Small intestine (tissue), 16 donors: ENCODE measurements at places on chromosomes 16 and 17. TPM values are rescaled to one million over a fixed set of nuclear protein-coding genes. Genes with fewer than 3 reads are reported as not detected.

GRCh38 chr16:82440336-82440735, 186.4 kb upstream of the CDH13 start:
- no peak for DNase-seq
- no peaks in the 10 kb centered on the region for H3K36me3 ChIP-seq
- no peaks in the 10 kb centered on the region for H3K27me3 ChIP-seq
- no peak overlapping the region for H3K4me3 ChIP-seq
- H3K27ac ChIP-seq = no peak overlapping the region

DNA sequence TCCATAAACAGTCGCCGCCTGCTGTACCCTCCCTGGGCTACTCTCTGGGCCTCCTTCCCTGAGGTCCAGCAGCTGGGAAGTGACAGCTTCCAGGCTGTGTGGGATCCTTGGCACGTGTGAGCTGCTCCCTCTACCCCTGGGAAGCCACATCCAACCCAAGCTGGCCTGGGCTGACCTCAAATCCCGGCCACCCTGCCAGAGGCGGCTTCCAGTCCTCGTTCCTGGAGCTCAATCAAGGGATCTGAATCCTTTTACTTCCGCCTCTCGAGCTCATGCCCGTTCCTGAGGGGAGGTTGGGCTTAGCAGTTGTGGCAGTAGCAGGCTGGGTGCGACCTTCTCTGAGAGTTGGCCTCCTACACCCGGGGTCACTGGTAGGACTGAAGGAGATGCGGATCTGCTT, 82.5 kb downstream of the NETO2 start:
- no peaks in the 10 kb centered on the region for H3K27me3 ChIP-seq
- no peak overlapping the region for H3K27ac ChIP-seq
- no peaks in the 10 kb centered on the region for H3K4me1 ChIP-seq
- no peak overlapping the region for H3K4me3 ChIP-seq
- no peak for DNase-seq
- H3K36me3 ChIP-seq = no peaks in the 10 kb centered on the region

DNA sequence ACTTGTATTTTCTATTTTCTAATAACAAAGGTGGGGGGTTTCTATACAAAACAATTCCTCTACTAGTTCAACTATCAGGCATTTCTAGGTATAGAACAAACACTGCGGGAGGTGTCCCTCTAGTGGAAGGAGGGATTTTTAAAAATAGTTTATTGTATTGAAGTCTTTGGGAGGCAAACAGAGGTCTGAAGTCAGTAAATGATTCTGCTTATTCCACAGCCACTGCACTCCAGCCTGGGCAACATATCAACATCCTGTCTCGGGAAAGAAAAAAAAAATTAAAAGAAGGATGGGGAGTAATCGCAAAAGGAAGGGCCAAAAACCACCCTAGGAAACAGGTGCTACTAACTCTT, 648 bp upstream of the ERCC4 start:
- H3K4me3 ChIP-seq = no peak overlapping the region
- H3K27me3 ChIP-seq = no peaks in the 10 kb centered on the region
- H3K27ac ChIP-seq = no peak overlapping the region
- H3K4me1 ChIP-seq = peaks cover 7% of the 10 kb centered on the region
- no peak for DNase-seq

- no peak overlapping the region for H3K4me3 ChIP-seq
- DNase-seq = no peak
- no peaks in the 10 kb centered on the region for H3K36me3 ChIP-seq
Measured at GRCh38 chr16:8795091-8795490, 2.3 kb downstream of the TMEM186 start.

DNA sequence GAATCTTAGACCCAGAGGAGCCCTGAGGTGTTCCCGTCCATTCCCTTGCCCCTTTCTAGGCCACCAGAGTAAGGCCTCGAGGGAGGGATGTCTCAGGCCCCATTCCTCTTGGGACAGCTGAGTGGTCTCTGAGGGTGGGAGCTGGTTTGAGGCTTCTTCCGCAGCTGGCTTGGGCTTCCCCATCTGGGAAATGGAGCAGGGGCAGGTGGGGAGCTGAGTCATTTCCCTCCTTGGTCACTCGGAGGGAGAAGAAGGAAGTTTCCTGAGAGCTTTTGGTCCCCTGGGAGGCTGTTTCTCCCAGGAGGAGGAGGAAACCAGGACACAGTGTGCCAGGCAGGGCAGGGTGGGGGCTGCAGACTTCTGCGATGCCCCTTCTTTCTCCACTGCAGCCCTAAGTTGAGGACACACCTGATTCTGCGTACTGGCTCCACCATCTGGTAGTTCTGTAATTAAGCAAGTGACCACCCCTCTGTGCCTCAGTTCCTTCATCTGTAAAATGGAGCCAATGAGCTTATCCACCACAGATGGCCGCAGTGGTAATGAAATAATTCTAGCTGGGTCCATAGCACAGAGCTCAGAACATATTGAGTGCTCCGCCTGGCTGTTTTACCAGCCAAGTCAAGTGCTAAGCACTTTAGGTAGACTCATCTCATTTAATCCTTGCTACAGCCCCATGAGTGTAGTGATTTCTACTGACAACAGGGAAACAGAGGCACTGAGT, 1.6 kb upstream of the KCNJ12 start:
- no peak overlapping the region for H3K4me3 ChIP-seq
- peaks cover 6% of the 10 kb centered on the region for H3K27me3 ChIP-seq
- H3K27ac ChIP-seq = no peak overlapping the region
- no peaks in the 10 kb centered on the region for H3K4me1 ChIP-seq
- H3K36me3 ChIP-seq = no peaks in the 10 kb centered on the region
- DNase-seq = no peak

- no peaks in the 10 kb centered on the region for H3K36me3 ChIP-seq
- no peak overlapping the region for H3K27ac ChIP-seq
- no peak overlapping the region for H3K4me3 ChIP-seq
- no peaks in the 10 kb centered on the region for H3K27me3 ChIP-seq
Measured at GRCh38 chr16:3541527-3542155, 35.6 kb downstream of the NLRC3 start.

GRCh38 chr17:5693821-5694220, 109.5 kb upstream of the NLRP1 start:
- no peak overlapping the region for H3K4me3 ChIP-seq
- H3K4me1 ChIP-seq = no peaks in the 10 kb centered on the region
- DNase-seq = no peak
- no peaks in the 10 kb centered on the region for H3K36me3 ChIP-seq
- H3K27ac ChIP-seq = no peak overlapping the region
- H3K27me3 ChIP-seq = no peaks in the 10 kb centered on the region

- no peak overlapping the region for H3K4me3 ChIP-seq
- no peak for DNase-seq
- no peaks in the 10 kb centered on the region for H3K36me3 ChIP-seq
- H3K4me1 ChIP-seq = no peaks in the 10 kb centered on the region
Measured at GRCh38 chr16:19979638-19980037, 94.1 kb downstream of the GPR139 start.

DNA sequence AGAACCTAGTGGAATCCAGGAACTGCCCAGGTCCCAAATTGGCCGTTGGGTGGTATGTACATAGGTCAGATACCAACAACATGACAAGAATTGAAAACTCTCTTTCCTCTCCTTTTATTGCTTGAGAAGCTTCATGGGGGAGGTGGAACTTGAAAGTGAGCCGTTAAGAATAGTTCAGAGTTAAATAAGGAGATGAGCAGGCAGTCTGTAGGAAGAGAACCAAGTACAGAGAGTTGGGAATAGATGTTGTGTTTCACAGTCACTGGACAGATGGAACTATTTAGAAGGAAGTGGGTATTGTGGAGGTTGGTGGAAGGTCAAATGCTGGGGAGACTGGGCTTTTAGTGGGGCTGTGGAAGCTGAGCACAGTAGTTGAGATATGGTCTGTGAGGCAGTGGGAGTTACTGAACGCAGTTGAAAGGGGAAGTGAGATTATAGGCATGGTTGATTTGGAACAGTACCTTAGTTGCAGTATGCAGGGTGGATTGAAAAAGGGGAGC, 26.4 kb downstream of the ARHGAP44 start:
- H3K27me3 ChIP-seq = no peaks in the 10 kb centered on the region
- H3K4me1 ChIP-seq = no peaks in the 10 kb centered on the region
- H3K36me3 ChIP-seq = no peaks in the 10 kb centered on the region
- H3K4me3 ChIP-seq = no peak overlapping the region
- no peak overlapping the region for H3K27ac ChIP-seq

DNA sequence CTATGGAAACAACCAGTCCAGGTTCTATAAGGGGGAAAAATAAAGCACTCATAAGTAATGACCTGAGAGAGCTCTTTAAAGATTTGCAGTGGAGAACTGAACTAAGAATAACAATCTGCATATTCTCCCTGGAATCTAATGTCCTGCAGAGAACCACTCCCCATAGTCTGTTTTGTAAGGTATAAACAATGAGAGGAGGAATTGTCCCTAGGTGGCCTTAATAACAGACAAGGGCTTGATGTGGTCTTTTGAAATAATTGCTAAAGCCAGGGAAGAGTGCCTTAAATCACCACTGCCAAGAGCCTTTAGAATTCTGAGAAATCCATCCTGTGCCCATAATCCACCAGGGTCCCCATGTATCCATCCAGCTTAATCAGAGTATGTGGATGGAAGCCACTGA, 106.3 kb downstream of the CDH11 start:
- H3K4me3 ChIP-seq = no peak overlapping the region
- no peaks in the 10 kb centered on the region for H3K36me3 ChIP-seq

GRCh38 chr17:20071824-20072691, 62.9 kb downstream of the SPECC1 start:
- H3K27me3 ChIP-seq = no peaks in the 10 kb centered on the region
- H3K4me3 ChIP-seq = no peak overlapping the region
- H3K36me3 ChIP-seq = no peaks in the 10 kb centered on the region
- H3K4me1 ChIP-seq = no peaks in the 10 kb centered on the region
- H3K27ac ChIP-seq = peak overlapping the region; percentile 8

Gene DCTN5
- polyA plus RNA-seq = 55.8 TPM

GRCh38 chr16:51922476-51922875, 624.5 kb downstream of the TOX3 start:
- no peaks in the 10 kb centered on the region for H3K36me3 ChIP-seq
- no peak for DNase-seq
- H3K27me3 ChIP-seq = no peaks in the 10 kb centered on the region
- no peaks in the 10 kb centered on the region for H3K4me1 ChIP-seq
- H3K27ac ChIP-seq = no peak overlapping the region

- no peak overlapping the region for H3K27ac ChIP-seq
- H3K36me3 ChIP-seq = no peaks in the 10 kb centered on the region
- peaks cover 18% of the 10 kb centered on the region for H3K4me1 ChIP-seq
- no peak for DNase-seq
Measured at GRCh38 chr17:7916808-7917207, 719 bp upstream of the RNF227 start.

Gene TTYH2
- 2.0 TPM for polyA plus RNA-seq

- H3K36me3 ChIP-seq = peaks cover 6% of the 10 kb centered on the region
- H3K4me3 ChIP-seq = no peak overlapping the region
- H3K27me3 ChIP-seq = no peaks in the 10 kb centered on the region
- H3K4me1 ChIP-seq = no peaks in the 10 kb centered on the region
- peak; percentile 46 for DNase-seq
Measured at GRCh38 chr16:68356249-68356918, 45.6 kb downstream of the PRMT7 start.

GRCh38 chr16:31088459-31089183, at the start of gene PRSS53:
Gene PRSS53 (minus strand): TSS chr16:31088943. CDS start chr16:31088809, 134 bp downstream.
- no peak for DNase-seq
- no peak within 1 kb of the TSS for H3K4me3 ChIP-seq
- H3K36me3 ChIP-seq = peaks cover 5% of the 10 kb centered on the region
- no peaks in the 10 kb centered on the region for H3K27me3 ChIP-seq
- H3K27ac ChIP-seq = no peak within 1 kb of the TSS

Gene ORMDL3
- 60.7 TPM for polyA plus RNA-seq

GRCh38 chr17:75650874-75651273, 16.1 kb downstream of the RECQL5 start:
- no peak for DNase-seq
- H3K4me1 ChIP-seq = peaks cover 18% of the 10 kb centered on the region
- H3K4me3 ChIP-seq = no peak overlapping the region
- H3K36me3 ChIP-seq = peaks cover 13% of the 10 kb centered on the region
- H3K27ac ChIP-seq = no peak overlapping the region
- no peaks in the 10 kb centered on the region for H3K27me3 ChIP-seq

Gene C1QBP
- polyA plus RNA-seq = 131 TPM

DNA sequence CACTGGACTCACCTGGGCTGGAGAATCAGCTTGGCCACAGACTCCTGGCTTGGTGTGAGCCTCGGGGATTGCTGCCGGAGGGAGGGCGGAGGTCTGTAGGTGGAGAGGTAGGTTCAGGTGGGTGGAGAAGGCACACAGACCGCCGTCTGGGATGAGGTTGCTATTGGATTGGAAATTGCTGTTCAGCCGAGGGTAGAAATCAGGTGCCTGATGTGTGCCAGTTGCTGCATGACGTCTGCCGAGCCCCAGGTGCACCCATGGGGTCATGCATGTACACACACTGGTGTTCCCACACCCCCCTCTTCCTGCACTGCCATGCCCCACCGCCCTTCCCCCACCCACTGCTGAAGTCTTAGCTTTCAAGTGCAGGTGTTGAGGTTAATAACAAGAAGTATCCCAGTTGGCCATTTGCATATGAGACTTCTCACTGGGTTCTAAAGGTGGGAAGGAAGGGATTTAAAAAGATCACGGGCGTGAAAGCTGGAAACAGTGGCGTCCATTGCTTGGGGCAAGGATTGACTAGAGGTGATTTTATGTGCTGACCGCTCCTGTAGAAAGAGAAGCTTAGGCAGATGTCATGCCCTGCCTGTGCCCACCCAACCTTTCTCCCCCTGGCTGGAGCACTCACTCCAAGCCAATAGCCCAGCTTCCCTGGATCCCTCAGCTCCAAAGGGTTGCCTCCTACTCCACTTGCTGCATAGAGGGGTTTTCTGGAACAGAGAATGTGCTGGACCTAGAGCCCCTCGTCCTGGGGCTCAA, 193.6 kb downstream of the CCDC182 start:
- H3K4me3 ChIP-seq = no peak overlapping the region
- no peaks in the 10 kb centered on the region for H3K27me3 ChIP-seq
- H3K4me1 ChIP-seq = no peaks in the 10 kb centered on the region
- no peak for DNase-seq
- H3K27ac ChIP-seq = no peak overlapping the region

Gene CDC27
- polyA plus RNA-seq = 29.7 TPM

DNA sequence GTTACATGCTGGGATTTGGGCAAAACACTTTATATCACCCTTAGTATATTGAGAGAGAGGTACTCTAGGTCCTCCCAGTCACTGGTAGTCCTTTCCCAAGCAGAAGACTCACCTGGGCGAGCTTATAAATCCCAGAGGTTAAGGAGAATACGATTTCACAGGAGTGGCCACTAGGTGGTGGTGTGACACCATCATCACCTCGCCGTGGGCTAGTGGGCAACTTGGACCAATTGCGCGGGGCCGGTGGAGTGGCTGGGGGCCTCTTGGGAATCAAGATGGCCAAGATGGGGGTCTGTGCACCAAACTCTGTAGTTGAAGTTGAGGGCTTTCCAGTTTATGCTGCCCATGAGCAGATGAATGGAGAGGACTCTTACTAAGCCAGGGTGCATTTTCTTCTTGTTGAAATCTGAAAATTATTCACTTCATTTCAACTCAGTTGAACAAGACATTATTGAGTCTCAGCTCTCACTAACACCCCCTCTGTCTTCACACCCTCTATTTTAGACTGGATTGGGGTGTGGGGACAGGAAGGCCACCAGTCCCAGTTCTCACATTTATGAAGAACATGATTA, 38.2 kb upstream of the PIRT start:
- DNase-seq = peak; percentile 37
- H3K27ac ChIP-seq = no peak overlapping the region
- H3K4me1 ChIP-seq = no peaks in the 10 kb centered on the region
- no peak overlapping the region for H3K4me3 ChIP-seq
